ENCODE measurements at places on chromosomes 5 and 9.
A peak's percentile ranks its signal among the peaks of the same experiment; 100 is the strongest.

DNA sequence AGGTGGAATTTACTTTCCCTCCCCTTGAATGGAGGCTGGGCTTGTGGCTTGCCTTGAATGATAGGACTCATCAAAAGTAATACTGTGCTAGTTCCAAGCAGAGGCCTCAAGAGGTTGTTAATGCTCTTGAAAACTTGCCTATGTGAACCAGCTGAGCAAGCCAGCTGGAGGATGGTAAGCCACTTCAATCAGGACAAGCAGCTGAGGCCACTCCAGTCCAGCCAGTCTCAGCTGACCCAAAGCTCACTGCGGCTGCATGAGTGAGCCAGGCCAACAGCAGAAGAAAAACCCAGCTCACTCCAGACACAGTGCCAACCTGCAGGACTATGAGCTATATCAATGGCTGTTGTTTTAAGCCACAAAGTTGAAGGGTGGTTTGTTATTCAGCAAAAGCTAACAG lies 182.8 kb downstream of the MCTP1 start:
- DNase-seq: no peak

- no peak for DNase-seq
Observed at GRCh38 chr5:151006704-151007334, 13.6 kb upstream of the GPX3 start.

GRCh38 chr9:98810102-98810842 lies 2.8 kb downstream of the GALNT12 start:
- no peak for DNase-seq

GRCh38 chr5:17219469-17219868 lies 2.0 kb downstream of the BASP1 start:
- DNase-seq: no peak

- DNase-seq: no peak
Observed at GRCh38 chr5:133113331-133114061, 61.7 kb downstream of the HSPA4 start.

DNA sequence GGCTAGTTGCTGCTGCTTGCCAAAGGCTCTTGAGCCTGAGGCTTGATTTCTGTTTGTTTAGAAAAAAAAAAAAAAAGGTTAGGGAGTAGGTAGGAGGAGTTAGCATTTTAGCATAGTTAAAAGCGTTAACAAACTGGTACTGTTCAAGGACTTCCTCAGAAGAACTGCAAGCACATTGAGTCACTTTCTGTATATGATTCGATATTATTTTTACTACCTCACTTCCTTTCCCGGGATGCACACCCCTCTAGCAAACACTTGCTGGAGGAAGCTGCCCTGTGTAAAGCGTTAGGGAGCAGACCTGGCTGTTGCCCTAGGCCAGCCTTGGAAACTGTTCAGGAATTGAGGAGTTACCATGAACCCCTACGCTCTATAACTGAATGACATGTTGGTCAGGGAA lies 15.7 kb upstream of the CEP120 start:
- DNase-seq: no peak

DNA sequence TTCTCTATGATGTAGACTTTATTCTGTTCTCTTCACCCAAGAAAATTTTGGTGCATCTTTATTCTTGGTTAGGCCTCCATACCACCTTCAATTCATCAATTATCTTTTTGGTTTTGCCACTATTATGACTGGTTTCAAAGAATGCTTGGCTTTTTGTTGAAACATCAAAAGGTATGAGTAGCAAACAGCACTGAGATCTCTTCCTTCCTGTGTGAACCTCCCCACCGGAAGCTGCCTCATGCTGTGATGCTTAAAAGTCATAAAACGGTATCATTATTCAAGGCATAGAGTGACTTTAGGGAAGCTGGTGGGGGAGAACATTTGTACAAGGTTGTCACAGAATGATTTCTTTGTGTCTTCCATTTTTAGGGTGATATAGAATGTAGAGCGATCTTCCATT lies 70.6 kb downstream of the IQGAP2 start:
- DNase-seq: peak; percentile 80

- DNase-seq: peak; percentile 35
Observed at GRCh38 chr5:171388816-171389168, 1.1 kb downstream of the NPM1 start.

- DNase-seq: no peak
Observed at GRCh38 chr5:173907686-173908371, 19.7 kb downstream of the CPEB4 start.

GRCh38 chr9:32738501-32739172 lies 44.7 kb upstream of the TMEM215 start:
- no peak for DNase-seq

- no peak for DNase-seq
Observed at GRCh38 chr9:114375386-114376175, 12.2 kb downstream of the AKNA start.

- DNase-seq: peak; percentile 56
Observed at GRCh38 chr9:20624201-20625002, 2.1 kb upstream of the MLLT3 start.

GRCh38 chr9:5231212-5231611 lies at the start of gene INSL4:
INSL4 (plus strand) TSS chr9:5231419; CDS start chr9:5231524, 105 bp downstream.
- no peak for DNase-seq

DNA sequence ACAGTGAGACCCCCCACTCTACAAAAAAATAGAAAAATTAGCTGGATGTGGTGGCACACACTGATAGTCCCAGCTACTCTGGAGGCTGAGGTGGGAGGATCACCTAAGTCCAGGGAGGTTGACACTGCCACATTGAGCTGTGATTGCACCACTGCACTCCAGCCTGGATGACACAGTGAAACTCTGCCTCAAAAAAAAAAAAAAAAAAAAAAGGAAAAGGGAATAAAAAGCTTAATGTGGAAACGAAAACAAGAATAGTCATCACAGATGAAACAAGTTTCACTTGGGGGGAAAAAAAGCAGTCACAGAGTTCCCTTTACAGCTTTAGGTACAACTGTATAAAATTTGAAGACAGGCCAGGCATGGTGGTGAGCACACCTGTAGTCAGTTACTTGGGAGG lies 84.2 kb downstream of the FNBP1 start:
- no peak for DNase-seq

DNA sequence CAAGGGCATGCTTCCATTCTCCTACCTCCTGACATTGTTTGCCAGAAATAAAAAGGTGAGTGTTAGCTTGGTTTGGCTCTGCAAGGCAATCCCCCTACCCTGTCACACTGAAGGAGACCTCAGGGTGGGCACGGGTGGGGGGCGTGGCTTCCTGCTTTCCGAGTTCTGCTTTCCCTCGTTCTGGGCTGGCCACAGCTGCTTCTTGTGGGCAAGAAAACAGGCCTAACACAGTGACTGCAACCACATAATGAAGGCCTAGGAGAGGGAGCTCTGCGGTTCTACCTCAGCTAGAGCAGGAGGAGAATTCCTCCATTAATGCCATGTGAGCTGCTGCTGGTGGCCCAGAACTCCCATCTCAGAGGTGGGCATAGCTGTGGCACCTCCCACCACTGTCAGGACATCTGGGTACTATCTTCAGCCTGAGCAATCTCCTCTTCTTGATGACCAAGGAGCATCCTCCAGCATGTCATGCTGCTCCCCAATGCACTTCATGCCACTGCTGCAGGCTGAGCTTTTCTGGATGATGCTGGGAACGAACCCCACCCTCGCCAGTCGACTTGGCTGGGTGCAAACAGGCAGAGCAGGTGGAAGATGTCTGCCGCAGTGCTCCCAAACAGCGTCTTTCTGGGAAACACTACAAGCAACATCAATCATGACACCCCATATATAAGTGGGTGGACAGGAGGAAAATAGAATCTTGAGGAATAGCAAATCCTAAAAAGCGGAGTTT lies 139.5 kb upstream of the RAPGEF1 start:
- no peak for DNase-seq

DNA sequence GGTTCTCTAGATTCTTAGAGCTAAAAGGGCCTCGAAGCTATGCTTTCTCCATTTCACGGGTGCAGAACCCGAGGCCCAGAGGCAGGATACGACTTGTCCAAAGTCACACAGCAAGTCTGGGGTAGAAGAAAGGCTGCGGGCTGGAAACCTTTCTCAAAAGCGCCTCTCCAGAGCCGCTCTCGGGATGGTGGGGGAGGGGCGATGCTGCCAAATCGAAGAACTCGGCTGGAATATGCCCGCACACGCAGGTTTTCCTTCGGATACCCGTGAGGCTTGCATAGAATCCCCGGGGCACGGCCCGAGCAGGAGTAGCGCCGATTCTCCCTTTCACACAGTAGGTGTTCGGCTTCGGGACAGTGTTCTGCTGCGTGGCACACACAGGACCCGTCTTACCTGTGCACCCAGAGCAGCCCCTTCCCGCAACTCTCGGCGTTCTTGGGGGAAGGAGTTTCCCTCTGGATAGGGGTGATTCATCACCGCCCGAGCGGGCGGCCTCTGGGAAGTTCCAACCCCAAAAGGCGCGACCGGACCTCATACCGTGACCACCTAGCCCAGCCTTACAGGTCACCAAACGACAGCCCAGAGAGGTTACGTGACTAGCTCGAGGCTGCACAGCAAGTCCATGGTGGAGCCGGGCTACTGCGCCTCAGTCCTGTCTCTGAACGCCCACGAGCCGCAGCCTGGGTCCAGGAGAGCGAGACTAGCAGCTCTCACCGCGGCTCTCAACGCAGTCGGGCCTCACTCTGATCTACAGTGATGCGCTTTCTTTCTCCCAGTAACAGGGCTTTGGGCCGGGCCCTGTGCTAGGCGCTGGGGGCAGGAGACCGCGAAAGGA lies 4.1 kb downstream of the PAX5 start:
- DNase-seq: no peak

GRCh38 chr5:169431386-169431785 lies 130.4 kb upstream of the SLIT3 start:
- no peak for DNase-seq

- no peak for DNase-seq
Observed at GRCh38 chr9:93896093-93896492, 59.1 kb downstream of the BARX1 start.

DNA sequence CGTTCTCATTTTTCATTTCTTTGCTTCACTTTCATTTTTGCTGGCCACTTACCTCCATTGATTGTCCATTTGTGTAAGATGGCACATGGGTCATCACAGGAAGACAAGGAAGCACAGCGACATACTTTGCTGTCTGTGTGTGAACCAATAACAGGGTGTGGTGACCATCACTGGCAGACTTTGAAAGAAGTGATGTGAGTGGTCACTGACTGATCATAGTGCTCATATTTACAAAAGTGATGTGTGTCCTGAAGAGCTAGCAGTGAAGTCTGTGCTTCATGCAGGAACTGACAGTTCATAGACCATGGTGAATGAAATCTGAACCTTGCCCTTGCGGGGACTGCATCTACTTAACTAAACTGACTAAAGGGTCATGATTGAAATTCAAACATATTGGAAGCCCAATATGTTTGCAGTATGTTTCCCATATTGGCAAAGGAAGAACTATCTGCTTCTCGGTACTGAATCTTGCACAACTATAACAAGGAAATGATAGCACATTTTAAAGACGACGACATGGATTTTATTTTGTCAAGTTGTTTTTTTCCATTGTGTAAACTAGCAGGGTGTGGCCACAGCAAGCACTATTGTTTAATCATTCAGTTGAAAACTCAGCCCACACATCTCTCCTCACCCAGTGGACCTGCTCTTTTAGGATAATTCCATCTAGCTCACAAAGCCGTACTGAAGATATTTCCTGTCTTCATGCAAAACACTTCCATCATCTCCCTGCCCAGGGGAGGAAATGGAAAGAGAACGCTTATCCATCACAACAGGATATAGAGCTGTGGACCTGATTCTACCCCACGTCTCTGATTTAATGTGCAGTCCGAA lies 232.0 kb upstream of the ANKRD55 start:
- no peak for DNase-seq

GRCh38 chr9:100377015-100377414 lies 24.3 kb upstream of the TEX10 start:
- DNase-seq: no peak

- no peak for DNase-seq
Observed at GRCh38 chr9:70080481-70081119, 37.0 kb downstream of the MAMDC2 start.

DNA sequence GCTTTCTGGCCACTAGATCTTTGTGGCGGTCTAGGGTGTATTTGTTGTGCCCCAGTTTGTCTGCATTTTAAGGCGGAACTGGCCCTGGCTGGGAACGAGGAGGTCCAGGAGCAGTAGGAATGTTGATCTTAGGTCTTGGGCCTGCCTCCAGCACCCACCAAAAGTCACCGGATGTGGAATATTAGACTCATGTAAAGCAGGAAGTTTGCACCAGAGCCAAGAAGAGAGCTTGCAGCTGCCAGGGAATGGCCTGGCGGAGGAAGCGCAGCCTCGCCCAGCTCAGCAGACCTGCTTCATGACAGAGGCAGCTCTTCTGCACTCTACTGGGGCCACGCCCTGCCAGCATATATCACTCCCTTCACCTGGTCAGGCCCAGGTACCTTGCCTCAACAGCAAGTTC lies 3.3 kb downstream of the GPX3 start:
- DNase-seq: no peak

DNA sequence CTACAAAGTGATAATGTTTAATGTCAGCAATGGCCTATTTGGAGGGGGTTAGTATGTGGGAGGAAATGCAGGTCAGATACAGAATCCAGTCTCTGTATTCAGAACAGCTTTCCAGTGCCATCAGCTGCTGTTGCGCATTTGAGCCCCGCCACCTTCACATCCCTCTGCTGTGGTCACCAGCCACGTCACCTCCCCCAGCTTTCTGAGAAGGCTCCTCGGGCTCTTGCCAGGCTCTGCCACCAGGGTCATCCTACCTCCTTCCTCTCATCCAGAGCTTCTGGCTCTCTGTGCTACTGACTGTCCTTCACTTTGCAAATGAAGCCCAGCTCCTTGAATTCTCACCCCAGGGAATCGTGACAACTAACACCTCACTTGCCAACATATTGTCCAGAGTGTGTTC lies 138.8 kb downstream of the PIK3R1 start:
- DNase-seq: no peak

DNA sequence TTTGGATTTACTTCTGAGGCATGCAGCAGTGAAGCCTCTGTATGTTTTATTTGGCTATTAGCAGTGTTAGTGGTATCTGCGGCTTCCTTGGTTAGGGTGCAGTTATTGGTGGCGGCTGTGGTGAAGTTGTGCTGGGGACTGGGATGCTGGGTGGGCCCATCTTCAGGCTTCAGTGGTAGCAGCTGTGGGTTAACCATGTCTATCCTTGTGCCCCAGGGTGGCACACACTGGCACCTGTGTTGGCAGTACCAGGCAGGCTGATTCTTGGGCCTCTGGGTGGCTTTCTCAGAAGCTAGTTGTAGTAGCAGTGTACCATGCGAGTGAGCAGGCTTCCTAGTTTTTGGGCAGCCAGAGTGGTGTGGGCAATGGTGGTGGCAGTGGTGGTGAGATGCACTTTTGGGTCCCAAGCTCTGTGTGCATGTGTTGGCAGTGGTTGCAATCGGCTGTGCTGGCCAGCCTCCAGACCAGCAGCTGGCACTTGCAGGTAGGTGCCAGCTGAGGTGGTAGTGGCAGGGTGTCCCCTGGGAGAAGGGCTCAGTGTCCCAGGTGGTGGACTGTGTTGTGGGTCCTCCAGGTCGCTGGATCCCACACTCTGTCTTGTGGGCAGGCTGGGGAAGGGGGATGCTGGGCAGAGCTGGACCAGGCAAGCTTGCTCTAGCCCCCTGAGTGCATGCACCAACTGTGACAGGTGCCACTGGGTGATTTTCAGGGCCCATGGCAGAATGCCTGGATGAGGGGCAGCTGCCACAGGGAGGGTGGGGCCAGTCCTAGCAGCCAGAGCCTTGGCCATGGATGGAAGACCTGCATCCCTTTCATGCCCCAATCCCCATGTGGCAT lies 13.6 kb downstream of the AHRR start:
- no peak for DNase-seq

All from CD4-positive, alpha-beta T cell treated with Interleukin-15 for 4 hours (primary cell).